ENCODE measurements at places on chromosomes 1 and 21. TPM values are rescaled to one million over a fixed set of nuclear protein-coding genes. Genes with fewer than 3 reads are reported as not detected.

The SMIM1 gene
- total RNA-seq, result 0.58 TPM

The ITGB2 gene
- total RNA-seq, result 877 TPM

The KCNK1 gene
- 1.1 TPM for total RNA-seq

The NGF gene
- total RNA-seq, result not detected

The SH3BGR gene
- 3.5 TPM for total RNA-seq

The CRYAA gene
- total RNA-seq, result not detected

The CFAP45 gene
- total RNA-seq, result 0.87 TPM

The KISS1 gene
- not detected for total RNA-seq

The FCGR1A gene
- total RNA-seq, result 14.4 TPM

The ENAH gene
- 0.08 TPM for total RNA-seq

The WLS gene
- total RNA-seq, result 0.50 TPM

Measured in naive thymus-derived CD4-positive, alpha-beta T cell (primary cell).